HTR-8/SVneo (cell line): ENCODE measurements at places on chromosomes 2 and 18.
A peak's percentile ranks its signal among the peaks of the same experiment; 100 is the strongest.

- DNase-seq, result no peak
Observed at GRCh38 chr18:28714498-28714897, 537.6 kb upstream of the CDH2 start.

DNA sequence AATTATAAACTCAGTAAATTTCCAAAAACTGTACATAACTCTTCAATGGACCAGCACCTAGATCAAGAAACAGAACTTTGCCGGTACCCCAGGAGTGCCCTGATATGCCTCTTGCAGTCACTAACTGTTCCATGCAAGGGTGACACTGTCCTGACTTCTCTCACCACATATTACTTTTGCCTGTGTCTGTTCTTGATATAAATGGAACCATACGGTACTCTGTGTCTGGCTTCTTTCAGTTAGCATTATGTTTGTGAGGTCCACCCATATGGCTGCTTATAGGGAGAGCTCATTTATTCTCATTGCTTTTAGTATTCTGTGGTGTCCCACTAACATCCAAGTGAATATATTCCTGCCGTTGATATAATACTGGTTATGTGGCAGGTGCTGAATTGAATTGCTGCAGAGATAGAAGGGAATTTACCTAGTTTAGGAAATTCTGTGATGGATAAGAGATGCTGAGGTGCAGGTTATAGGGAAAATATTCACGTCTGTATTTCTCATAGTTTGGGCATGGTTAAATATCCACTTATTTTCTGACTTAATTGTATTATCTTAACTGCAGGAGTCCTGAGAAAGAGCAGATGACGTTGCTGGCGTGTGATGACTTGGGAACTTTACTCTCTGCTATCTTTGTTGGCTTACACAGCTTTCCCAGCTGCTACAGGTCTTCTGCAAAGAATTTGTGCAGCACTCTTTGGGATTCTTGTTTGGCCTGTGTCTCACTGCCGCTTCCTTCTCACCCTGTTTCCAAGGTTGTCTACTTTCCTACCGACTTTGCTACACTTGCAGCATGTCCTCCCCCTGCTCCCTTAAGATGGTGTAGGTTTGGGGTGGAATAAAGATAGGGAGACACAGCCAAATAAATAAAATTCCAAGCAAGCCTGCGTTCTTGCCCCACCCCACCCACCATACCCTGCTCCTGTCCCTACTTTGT is 107.9 kb downstream of the MAP4K4 start:
- peak; percentile 23 for DNase-seq

DNA sequence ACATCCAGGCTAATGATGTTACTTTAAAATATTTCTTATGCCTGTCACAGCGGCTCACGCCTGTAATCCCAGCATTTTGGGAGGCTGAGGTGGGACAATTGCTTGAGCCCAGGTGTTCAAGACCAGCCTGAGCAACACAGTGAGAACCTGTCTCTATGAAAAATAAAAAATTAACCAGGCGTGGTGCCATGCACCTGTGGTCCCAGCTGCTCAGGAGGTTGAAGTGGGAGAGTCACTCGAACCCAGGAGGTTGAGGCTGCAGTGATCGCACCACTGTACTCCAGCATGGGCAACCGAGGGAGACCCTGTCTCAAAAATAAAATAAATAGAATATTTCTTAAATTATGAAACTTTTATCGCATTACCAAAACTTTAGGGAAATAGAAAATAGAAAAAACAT is 28.1 kb upstream of the ACTR3 start:
- no peak for DNase-seq

DNA sequence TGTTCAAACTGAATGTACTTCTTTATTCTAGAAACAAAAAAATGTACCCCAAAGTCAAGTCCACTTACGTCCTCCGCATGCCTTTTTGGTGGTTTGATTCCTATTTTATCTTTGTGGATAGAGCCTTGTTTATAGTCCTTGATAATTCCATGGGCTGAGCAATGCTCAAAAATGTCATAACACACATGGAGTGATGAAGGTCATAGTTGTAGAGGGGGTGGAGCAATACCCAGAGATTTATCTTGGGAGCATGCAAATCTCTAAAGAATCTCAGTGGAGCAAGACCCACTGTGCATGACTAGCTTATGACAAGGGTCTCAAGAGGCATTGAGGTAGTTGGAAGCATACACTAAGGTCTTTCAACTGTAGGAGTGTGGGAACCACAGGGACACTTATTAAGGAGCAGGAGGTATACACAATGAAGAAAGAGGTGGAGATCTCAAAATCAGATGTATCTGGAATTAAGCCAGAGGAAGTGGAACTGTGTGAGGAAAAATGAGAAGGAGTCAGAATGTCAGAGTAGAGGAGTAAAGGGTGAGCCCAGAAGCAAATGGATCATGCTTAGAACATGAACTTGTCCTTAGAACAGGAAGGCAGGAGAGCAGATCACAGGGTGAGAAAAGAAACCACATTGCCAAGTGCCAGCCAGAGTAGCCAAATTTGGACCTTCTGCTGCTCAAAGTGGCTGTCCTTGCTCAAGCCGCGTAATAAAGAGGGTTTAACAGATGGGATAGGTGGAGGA is 68.1 kb upstream of the STK39 start:
- no peak for DNase-seq

DNA sequence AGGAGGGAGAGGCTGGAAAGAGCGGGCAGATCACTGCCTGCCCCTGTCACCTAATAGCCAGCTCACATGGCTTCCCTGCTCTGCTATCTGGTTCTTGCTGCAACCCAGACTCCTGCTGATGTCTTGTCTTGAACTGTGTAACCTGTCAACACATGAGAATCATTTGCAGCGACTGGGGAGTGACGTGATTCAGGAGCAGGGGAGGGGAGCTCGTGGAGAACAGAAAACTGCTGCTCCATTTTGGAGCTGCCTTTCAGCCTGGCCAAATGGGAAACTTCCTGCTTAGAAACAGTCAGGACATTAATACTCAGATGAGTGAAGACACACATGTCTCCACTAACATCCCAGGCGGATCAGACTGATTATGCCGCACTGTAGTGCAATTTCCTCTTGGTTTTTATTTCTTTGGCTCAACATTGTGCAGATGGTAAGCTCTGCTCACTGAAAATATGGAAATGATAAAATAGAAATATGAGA is 38.1 kb downstream of the RPL37A start:
- DNase-seq, result no peak

DNA sequence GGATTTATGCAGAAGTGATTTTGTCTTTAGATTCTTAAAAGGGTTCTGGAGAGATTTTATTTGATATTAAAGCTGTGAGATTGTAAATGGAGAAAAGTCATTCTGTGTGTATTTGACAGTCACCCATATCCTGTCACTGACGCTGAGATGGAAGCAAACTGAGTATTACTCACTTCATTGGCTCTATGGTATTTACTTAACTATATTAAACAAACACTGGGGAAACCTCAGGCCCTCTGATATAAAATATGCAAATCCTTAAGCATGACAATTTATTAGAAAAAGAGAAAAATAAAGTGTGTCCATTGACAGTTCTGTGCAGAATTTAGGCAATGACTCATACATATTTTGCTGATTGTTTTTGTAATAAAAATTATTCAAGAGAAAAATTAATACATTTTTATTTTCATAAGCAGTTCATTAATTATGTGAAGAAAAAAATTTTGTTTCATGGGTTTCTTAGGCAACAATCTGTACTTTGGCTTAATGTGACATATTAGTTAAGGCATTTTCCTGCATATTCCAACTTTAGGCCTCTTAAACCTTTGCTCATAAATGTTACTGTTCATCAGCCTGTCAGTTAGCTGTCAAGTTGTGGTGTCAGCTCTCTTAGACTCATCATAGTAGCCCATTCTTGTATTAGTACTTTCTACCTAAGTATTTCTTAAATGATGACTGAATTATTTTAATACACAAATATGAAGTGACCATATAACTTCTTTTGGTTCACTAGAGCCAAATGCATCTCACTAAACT is 99.9 kb downstream of the PARD3B start:
- DNase-seq, result no peak

GRCh38 chr18:906416-907114 is 1.9 kb downstream of the ADCYAP1 start:
- no peak for DNase-seq

- DNase-seq, result no peak
Observed at GRCh38 chr18:31718386-31718785, 34.0 kb upstream of the B4GALT6 start.

GRCh38 chr2:174512345-174512744 is 25.5 kb upstream of the GPR155 start:
- no peak for DNase-seq

DNA sequence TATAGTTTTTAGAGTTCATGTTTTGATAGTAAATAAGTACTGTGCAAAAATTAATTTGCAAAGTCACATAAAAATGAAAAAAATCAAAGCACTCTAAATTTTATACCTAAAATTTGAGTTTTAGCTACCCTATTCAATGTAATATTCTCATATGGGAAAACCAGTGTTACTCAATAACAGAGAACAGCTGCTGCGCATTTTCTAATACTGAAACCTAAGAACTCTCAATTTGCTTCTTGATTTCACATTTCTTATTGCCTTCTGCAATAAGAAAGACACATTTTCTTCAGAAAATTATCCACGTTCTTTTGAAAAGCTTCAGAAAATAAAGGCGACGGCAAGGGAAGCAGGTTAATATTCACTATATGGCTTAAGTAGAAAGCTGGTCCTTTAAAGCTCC is 199.1 kb upstream of the CCDC150 start:
- DNase-seq, result no peak

DNA sequence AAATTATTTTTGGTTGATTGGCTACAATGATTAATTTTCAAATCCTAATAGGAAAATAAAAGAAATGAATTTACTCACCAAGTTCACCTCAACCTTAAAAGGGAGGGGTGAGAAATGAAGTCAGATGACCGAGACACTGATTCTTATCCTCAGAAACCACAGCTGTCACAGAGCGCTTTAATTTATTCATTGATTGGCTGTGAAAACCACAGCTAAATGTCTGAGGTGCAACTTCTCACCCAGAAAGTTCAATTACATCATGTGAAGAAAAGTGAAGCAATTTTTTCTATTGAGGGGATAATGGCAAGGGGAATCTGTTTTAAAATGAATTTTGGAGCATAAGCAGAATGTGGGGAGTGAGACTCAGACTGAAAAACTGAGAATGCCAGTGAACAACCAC is 128.4 kb downstream of the RNF152 start:
- no peak for DNase-seq

- no peak for DNase-seq
Observed at GRCh38 chr2:172239944-172240590, 137.4 kb upstream of the DLX2 start.

- DNase-seq, result no peak
Observed at GRCh38 chr18:39838831-39839230, 2116.2 kb upstream of the PIK3C3 start.

- no peak for DNase-seq
Observed at GRCh38 chr2:113081488-113082210, 13.9 kb downstream of the IL1F10 start.
